Tibial nerve (tissue), 4 donors: ENCODE measurements at places on chromosomes 1 and 21. TPM values are rescaled to one million over a fixed set of nuclear protein-coding genes. Genes with fewer than 3 reads are reported as not detected.

The SPRR2E gene
- not detected for total RNA-seq

The NPHS2 gene
- not detected for total RNA-seq

DNA sequence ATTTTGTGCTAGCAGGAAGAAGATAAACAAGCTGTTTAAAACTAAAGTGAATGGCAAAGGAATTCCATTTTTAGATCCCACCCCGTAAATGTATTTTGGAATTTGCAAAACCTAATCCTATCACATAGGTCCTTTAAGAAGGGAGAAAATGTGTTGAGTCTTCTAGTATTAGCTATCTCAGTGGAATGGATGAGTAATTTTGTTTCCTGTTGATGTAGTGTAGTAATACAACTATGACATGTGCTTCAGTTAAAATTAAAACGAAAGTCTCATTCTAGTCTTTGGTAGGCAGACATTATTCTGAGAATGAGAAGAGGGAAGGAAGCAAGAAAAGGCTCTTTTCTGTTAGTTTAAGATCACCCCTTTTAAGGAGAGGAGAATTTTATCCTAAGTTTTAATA, 265.9 kb upstream of the C1orf105 start:
- DNase-seq: no peak

The BTBD8 gene
- total RNA-seq: 9.8 TPM

The FAM131C gene
- not detected for total RNA-seq

DNA sequence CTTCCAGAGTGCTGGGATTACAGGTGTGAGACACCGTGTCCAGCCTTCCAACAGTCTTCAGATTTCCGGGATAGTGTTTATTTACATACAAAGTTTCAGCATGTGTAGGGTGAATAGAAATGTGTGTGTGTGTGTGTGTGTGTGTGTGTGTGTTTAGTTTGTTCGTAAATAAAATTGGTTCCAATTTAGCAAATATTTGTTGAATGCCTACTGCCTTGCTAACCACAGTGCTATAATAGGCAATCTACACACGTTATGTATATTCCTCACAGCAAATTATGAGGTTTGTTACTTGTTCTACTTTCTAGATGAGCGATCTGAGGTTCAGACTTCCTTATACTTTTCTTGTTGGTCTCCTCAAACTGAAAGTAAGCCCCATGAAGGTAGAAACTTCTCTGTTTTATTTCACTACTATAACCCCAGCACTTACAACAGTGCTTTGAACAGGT, 32.8 kb upstream of the EPS15 start:
- DNase-seq: no peak

- no peak for DNase-seq
Observed at GRCh38 chr1:226643611-226644540, 95.2 kb downstream of the ITPKB start.

DNA sequence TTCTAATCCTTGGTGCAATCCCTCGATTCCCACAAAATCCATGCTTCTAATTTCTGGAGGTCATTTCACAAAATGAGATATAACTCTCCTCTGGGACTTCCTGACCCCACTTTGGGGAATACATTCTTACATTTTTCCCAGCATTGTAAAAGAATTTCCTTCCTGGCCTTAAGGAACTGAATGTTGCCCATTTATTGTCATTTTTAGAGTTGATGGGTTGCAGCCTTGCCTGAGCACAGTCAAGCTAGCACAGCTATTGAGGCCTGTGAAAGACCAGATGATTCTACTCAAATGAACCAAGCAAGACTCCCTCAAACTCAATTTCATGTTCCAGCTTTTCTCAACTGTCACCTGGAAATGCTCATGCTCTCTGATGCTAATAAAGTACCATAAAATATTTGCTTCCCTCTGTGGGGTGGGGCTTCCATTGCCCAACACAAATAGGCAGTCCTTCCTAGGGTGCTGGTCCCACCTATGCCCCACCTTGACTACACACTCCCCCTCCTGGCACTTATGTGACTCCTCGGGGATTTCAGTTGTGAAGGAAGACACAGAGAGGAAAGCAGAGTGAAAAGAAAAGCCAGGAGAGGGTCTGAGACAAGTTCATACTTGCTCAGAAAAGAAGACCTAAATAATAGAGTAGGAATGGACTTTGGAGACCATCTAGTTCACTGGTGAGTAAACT, 24.0 kb upstream of the CDC7 start:
- DNase-seq: no peak

GRCh38 chr1:236471653-236472052, 52.1 kb upstream of the LGALS8 start:
- no peak for DNase-seq

GRCh38 chr1:14970799-14971141, 182.8 kb upstream of the TMEM51 start:
- no peak for DNase-seq

DNA sequence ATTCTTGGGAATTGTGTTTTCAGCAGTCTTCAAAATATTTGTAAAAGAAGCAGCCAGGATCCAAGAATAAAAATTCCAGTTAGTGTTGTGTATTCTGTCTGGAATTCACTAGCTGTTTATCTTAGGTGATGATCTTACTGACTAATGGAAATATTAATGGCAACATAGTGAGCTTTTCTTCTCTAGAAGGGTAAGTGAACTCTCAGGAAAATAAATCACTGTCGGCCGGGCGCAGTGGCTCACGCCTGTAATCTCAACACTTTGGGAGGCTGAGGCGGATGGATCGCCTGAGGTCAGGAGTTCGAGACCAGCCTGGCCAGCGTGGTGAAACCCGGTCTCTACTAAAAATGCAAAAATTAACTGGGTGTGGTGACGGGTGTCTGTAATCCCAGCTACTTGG, 87.4 kb upstream of the KIF1B start:
- DNase-seq: no peak

- DNase-seq: no peak
Observed at GRCh38 chr1:203505526-203506204, 11.7 kb downstream of the OPTC start.

The RXFP4 gene
- not detected for total RNA-seq

DNA sequence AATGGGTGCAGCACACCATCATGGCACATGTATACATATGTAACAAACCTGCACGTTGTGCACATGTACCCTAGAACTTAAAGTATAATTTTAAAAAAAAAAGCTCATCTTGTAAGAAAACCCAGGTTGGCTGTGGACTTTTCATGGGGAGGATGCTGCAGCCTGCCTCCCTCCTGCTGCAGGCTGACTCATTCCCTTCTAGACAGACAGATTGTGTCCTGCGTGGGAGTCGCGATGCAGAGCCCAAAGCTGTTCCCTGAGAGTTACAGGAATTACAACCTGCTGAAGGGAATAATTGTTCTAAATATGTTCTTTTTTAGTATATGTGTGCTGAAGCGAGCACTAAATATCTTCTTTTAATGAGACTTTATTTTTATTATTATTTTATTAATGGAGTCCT, 93.2 kb downstream of the TBX19 start:
- DNase-seq: no peak

The CASZ1 gene
- 1.7 TPM for total RNA-seq

GRCh38 chr1:32533792-32534327, 5.4 kb upstream of the ZBTB8A start:
- DNase-seq: no peak

DNA sequence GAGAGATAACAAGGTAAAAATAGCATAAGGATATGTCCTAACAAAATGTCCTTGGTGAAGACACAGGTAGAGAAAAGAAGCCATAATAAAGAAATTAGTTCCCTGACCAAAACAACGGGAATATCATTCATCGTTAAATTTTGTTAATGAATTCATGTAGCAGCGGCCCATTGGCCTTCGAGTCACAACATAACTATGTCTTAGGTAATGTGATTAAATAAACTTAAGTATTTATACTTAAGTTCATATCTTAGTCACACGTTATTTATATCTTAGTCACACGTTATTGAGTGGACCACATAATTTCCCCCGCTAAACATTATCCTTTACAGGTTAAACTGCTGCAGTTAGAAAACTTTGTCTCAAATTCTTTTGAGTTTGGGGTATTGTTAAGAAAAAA, 1.2 kb downstream of the NEXN start:
- DNase-seq: no peak

The ERG gene
- 5.9 TPM for total RNA-seq

The DIP2A gene
- 55.5 TPM for total RNA-seq

The ZNF593OS gene
- not detected for total RNA-seq

The FLG gene
- total RNA-seq: not detected

The KRTAP15-1 gene
- total RNA-seq: not detected

The SLC9C2 gene
- not detected for total RNA-seq

- no peak for DNase-seq
Observed at GRCh38 chr1:69648486-69648885, 80.8 kb downstream of the LRRC7 start.

- no peak for DNase-seq
Observed at GRCh38 chr1:213940947-213941346, 46.8 kb upstream of the PROX1 start.

DNA sequence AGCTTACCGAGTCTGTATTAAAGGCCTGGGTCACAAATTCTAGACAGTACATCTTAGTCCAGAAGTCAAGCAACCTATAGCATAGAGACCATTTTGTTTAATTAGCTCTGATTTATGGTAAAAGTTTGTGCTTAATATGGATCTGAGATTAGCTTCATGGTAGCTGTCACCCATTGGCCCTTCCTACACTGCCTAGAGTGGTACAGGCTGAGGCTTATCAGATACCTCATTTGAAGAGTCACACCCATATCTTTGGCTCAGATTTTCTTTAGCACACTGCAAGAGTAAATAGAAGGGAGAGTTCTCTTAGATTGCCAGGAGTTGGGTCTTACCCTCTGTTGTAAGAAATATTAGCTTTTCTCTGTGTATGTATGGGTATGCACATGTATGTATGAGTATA, 3.6 kb downstream of the AK4 start:
- DNase-seq: no peak

GRCh38 chr1:33984906-33985565, 121.2 kb downstream of the HMGB4 start:
- DNase-seq: no peak

The LENEP gene
- total RNA-seq: not detected

The TRNP1 gene
- total RNA-seq: 54.9 TPM

GRCh38 chr1:11970441-11971185, 9.6 kb upstream of the MFN2 start:
- no peak for DNase-seq

DNA sequence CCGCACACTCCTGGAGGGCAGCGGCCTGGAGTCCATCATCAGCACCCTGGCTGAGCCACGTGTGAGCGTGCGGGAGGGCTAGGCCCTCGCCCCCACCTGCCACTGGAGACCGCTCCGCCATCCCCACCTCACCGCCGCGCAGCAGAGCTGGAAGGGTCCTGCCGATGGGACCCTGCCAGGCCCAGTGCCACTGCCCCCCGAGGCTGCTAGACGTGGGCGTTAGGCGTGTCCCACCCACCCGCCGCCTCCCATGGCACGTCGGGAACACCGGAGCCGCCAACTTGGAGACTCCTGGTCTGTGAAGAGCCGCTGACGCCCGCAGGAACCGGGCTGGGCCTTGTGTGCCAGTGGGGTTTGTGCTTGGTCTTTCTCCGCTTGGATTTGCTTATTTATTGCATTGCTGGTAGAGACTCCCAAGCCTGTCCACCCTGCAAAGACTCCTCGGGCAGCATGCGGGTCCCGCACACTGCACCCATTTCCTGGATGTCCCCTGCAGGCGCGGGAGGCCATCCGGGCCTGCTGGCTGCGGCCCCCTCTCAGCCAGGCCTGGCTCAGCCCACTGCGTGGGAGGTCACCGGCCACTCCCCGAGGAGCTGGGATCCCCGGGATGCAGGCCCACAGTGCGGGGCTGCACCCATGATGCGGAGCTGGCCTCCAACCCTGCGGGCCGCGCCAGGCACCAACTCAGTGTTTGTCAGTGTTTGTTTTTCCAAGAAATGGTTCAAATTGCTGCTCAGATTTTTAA, 6.0 kb downstream of the LY9 start:
- DNase-seq: no peak

The GJC2 gene
- total RNA-seq: 6.9 TPM

GRCh38 chr21:33261635-33262034, 4.5 kb upstream of the IL10RB start:
- peak; percentile 23 for DNase-seq

The TMEM82 gene
- total RNA-seq: not detected

DNA sequence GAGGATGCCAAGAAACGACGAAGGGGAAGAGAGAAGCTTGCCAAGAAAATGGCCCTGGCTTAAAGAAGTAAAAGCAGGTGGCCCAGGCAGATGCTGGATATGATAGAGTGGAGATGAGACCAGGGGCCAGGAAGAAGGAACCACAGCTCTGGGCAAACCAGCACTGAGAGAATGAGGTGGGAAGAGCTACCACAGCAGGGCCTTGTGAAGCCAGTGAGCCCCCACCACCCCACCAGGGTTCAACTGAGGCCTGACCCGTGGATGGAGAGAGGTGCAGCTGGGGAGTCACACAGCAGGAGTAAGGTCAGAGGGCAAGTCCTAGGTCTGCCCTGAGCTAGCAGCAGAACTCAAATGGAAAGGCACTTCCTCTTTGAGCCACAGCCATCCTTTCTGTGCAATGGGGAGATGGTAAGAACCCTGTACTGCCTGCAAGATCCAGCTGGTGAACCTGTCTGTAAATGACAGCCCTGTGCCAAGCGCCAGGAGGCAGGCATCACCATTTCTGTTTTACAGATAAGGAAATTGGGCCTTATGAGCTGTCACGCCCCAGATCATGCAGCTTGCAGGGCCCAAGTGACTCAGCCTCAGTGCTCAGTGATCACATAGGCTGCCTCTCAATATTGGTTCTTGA, 8.5 kb downstream of the SH3BGRL3 start:
- DNase-seq: no peak

The ORC1 gene
- 0.30 TPM for total RNA-seq

The DNALI1 gene
- 9.9 TPM for total RNA-seq

- no peak for DNase-seq
Observed at GRCh38 chr21:23522751-23523150, 2084.5 kb downstream of the MRPL39 start.

DNA sequence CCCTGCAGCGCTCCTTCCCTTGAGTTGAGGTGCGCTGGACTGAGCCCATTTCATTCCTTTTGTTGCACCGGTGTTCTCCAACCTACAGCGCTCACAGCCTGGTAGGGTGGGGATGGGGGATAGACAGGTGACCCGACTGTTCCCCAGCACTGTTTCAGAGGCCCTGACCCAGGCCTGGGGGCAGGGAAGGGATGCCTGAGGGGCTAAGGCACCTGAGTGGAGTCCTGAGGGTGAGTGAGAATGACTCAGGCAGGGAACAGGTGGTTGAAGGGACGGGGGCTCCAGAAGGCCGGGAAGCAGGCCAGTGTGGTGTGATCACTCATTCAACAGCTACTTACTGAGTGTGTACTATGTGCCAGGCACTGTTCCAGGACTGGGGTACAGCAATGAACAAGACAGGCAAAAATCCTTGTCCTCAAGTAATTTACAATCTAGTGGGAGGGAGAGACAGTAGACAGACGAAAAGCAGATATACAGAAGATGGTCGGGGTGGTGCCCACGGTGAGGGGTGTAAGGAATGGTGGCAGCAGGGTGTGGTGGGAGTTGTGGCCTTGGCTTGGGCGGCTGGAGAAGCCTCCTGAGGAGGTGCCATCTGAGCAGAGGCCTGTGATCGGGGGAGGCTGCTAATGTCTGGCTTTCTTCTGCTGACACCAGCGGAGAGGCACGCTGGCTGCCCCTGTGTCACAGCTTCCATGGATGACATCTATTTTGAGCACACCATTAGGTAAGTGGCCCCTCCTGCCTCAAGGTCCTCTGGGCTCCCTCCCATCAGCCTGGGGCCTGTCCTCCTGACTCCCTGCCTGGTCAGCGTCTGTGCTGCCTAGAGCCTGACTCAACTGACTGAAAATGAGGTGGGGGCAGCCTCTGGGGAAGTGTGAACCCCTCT, 37.4 kb downstream of the ACOT11 start:
- no peak for DNase-seq

- no peak for DNase-seq
Observed at GRCh38 chr1:31095298-31095981, 29.9 kb upstream of the PUM1 start.
